ENCODE measurements at places on chromosomes 5 and 9.

GRCh38 chr5:54062958-54063357, 247.4 kb downstream of the ARL15 start:
- no peak for DNase-seq

DNA sequence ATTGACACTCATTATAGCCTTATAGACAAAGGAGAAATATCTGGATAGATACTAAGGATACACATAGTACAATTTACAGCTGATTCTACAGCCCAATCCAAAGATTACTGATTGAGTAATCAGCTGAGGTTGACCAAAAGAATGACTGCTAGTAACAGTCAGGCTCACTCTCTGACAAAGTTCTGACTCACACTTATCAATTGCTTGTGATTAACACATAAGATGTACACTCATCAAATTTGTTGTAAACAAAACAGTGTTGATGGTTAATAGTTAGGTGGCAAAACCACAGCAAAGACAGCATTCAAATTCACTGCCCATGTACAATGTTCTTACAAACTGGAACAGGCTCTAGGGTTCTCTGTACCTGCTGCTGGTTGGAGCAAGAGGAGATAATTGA, 422.7 kb downstream of the TLE1 start:
- DNase-seq, result no peak

GRCh38 chr5:181219262-181220177, 3.6 kb upstream of the TRIM41 start:
- no peak for DNase-seq

GRCh38 chr5:21807953-21808352, 1045.2 kb downstream of the CDH12 start:
- DNase-seq, result no peak

GRCh38 chr5:172528440-172528839, 74.1 kb upstream of the SH3PXD2B start:
- DNase-seq, result no peak

DNA sequence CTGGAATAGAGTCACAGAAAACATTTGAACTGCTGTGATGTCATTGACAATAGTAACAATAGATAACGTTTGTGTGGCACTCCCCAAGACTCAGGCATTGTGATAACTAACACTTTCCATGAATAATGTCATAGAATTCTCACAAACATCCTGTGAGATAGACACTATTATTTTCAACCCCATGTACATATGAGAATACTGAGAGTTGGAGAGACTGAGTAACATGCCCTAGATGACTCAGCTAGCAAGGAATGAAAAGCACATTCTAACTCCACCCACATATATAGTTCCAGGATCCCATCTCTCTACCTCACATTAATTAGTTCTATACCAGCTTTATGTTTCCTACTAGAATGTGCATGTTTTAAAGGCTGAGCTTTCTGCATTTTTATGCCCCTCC, 71.4 kb downstream of the ASTN2 start:
- no peak for DNase-seq

GRCh38 chr5:94389515-94389899, 228.9 kb downstream of the KIAA0825 start:
- no peak for DNase-seq

GRCh38 chr5:138819081-138819480, 56.1 kb downstream of the LRRTM2 start:
- no peak for DNase-seq

DNA sequence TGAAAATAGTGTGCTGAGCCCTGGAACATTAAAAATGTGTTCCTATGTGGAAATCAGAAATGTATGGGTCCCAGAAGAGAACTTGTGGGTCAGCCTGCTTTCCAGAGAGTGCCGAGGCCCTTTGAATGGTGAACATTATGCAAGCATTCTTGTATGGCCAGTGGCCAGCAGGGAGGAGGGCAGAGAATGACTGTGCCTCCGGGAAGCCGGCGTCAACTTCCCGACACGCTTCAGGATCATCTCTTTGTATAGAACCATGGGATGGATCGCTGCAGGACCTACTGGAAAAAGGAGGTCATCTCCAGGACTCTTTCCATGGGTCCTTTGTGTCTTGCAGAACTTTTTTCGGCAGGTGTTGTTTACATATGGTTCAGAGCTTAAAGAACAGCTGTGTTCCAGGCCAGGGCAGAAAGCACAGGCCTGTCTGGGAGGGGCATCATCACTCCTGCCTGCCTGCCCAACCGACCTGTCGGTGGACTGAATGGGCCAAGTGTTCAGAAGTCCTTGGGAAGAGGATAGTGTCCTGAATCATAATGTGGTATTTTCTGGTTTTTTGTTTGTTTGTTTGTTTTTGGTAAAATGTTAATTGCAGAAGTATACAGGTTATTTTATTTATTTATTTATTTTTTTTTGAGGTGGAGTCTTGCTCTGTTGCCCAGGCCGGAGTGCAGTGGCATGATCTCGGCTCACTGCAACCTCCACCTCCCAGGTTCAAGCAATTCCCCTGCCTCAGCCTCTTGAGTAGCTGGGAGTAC, 9.0 kb downstream of the PRRC2B start:
- DNase-seq, result no peak

DNA sequence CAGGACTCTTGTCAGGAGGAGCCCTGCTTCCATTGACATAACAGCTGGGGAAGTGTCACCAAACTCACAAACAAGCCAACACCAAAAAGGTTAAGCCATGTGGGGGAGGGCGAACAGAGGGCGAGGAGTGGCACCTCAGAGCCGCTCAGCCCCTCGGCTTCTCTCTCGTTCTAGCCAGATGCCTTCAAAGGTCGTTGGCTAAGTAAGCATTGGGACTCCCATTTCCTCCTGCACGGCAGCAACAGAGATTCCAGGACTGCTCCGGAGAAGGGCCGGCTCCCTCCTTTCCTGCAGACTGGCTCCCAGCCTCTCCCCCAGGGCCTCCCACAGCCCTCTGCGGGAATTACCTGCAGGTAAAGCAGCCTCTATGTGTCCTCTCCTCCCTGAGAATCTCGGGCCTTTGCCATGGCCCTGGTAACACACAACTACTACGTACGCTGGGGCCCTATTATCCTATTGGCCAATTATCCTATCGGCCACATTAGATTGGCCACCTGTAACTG, 52.1 kb upstream of the RNU6ATAC start:
- no peak for DNase-seq

DNA sequence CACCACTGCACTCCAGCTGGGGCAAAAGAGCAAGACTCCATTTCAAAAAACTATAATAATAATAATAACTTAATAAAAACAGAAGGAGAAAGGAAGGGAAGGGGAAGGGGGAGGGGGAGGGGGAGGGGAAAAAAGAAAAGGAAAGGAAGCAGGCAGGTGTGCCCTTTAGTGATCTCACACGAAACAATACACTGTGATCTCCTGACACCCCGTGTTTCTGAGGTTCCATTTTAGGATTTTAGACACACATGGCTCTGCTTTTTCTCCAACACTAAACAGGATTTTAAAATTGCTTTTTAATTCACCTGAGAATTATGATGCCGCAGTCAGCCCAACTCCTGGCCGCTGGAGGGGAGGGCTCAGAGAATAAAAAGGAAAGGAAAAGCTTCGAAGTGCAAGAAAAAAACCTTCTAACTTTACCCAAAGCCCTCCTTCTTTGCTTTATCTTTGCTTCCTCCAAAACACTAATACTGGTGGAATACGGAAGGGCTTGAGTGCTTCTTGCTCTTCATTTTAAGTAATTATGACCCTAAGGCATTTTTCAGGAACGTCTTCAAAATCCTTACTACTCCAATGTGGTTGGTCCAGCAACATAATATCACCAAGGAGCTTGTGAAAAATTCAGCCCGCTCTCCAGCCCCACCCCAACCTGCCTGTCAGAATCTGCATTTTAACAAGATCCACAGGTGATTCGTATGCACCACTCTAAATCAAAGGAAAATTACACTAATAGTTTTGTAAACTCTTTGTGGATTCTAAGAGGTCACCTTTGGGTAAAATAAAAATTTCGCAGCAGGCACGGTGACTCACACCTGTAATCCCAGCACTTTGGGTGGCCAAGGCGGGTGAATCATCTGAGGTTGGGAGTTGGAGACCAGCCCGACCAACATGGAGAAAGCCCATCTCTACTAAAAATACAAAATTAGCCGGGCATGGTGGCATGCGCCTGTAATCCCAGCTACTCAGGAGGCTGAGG, 66.0 kb downstream of the MYO10 start:
- DNase-seq, result no peak

- DNase-seq, result no peak
Measured at GRCh38 chr5:172799416-172799815, 28.4 kb upstream of the DUSP1 start.

- DNase-seq, result no peak
Measured at GRCh38 chr5:157718519-157718918, 12.7 kb upstream of the THG1L start.

DNA sequence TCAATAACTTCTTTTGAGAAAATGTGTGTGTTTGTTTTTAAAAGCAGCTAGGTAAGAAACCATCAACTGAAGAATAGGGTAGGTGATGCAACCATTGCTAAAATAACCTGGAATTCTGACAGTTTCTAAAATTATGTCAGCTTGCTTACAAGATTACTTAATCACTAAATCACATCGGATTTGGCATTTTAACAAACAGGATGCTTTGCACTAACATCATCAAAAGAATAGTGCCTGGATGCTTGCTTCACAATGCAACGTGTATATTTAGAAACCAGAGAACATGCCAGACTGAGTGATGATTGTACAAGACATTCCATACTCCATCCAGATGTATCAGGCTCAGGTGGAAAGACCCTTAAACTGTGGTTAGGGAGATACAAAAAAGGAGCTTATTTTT, 43.9 kb downstream of the PAM start:
- DNase-seq, result no peak

GRCh38 chr9:23736293-23736692, 89.7 kb downstream of the ELAVL2 start:
- DNase-seq, result no peak

DNA sequence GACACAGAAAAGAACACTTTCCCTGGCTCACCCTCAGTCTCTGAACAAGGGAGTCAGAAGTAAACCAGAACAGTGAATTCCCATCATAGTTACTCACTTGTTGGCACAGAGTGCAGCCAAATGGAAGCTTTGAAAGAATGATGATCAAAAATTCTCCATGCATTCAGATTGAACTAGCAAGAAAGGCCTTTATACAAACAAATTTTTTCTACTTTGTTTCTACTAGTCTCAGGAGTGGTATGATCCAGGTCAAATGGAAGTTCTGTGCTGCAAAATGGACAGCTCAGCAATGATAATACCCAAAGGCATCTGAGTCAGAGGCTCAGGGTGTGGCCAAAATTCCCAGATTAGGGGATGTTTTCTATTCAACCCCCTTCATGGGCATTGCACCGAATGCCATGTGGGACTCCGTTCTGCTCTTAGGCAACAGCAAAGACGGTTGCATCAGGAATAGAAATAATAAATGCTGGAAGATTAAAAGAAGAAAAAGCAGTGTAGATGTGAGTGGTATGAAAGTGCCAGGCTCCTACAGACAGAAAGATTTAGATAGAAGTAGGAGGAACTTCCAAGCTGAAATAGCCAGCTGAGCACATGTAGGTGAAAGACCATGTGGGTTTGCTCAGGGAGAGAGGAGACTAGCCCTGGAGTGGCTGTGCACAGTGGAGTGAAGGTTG, 24.0 kb upstream of the ASPN start:
- DNase-seq, result no peak

- DNase-seq, result no peak
Measured at GRCh38 chr9:136211441-136212344, 6.8 kb upstream of the LHX3 start.

- DNase-seq, result no peak
Measured at GRCh38 chr9:100206899-100207298, 107.9 kb downstream of the INVS start.

GRCh38 chr5:7897014-7897600, 28.2 kb downstream of the MTRR start:
- DNase-seq, result no peak

- DNase-seq, result no peak
Measured at GRCh38 chr9:128555180-128555721, 2.9 kb downstream of the SPTAN1 start.

DNA sequence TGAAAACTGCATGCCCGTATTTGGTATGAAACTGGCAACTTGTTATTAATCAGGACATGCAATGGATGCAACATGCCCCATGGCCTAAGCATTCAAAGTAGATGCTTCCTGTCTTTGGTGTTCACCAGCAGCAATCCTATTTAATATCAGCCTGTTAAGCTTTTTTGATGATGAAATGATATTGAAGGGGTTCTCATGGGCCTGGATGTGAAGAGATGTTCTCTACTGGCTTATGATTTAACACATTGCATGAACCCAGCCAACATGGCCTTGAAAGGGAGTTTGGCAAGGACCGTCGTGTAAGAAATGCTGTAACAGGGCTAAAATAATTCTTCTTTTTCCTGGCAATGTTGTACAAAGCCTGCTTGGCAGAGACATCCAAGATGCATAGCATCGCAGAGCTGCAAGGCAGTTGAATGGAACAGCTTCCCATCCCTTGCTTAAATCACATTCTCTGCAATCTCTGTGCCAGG, 111.2 kb downstream of the SMARCA2 start:
- DNase-seq, result no peak

DNA sequence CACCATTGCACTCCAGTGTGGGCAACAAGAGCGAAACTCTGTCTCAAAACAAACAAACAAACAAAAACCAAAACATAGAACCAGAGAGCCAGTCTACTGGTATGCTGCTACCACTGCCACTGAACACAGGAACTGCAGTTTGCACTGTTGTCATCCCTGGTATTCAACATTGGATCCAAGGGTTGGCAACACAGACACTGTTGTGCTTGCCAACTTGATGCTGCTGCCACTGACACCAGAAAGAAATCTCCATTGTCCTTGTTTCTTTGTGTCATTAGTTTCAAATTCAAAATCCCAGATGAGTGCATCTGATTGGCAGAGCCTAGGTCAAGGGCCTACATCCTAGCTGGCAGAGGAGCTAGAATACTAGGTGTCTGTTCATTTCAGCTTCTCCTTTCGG, 16.2 kb downstream of the HINT1 start:
- no peak for DNase-seq

GRCh38 chr5:92599217-92599810, 981.7 kb downstream of the NR2F1-AS1 start:
- no peak for DNase-seq

GRCh38 chr9:77896938-77897667, 134.5 kb downstream of the GNAQ start:
- DNase-seq, result no peak

- no peak for DNase-seq
Measured at GRCh38 chr5:1468247-1468612, 23.0 kb upstream of the SLC6A3 start.

GRCh38 chr9:91099436-91099835, 262.3 kb downstream of the AUH start:
- DNase-seq, result no peak

DNA sequence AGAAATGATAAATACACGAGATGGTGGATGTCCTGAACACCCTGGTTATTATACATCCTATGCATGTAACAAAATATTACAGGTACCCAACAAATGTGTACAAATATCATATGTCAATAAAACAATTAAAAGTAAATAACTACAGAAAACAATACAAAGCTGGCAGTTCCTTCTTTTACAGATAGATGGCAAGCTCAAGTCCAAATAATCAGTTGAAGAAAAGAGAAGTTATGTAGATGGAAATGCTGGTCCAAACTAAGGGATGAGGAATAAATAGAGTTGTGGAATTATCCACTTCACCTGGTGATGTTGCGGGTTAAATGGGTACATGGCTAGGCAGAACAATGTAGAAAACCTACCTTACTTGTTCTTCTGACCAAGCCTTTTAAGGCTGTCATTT, 79.4 kb downstream of the PALM2AKAP2 start:
- no peak for DNase-seq

- DNase-seq, result no peak
Measured at GRCh38 chr5:121292664-121293063, 559.0 kb upstream of the FTMT start.

Measured in cortex of kidney (tissue), 1 donor.